ENCODE measurements at places on chromosomes 1 and 21. TPM values are rescaled to one million over a fixed set of nuclear protein-coding genes. Genes with fewer than 3 reads are reported as not detected.

- no peaks in the 10 kb centered on the region for H3K36me3 ChIP-seq
- H3K27me3 ChIP-seq: no peaks in the 10 kb centered on the region
- no peak overlapping the region for H3K27ac ChIP-seq
- no peaks in the 10 kb centered on the region for H3K4me1 ChIP-seq
Measured at GRCh38 chr1:215539803-215540570, 27.1 kb upstream of the KCTD3 start.

GRCh38 chr1:153202006-153202405, 1.2 kb upstream of the LELP1 start:
- H3K36me3 ChIP-seq: no peaks in the 10 kb centered on the region
- H3K27me3 ChIP-seq: no peaks in the 10 kb centered on the region
- H3K4me1 ChIP-seq: no peaks in the 10 kb centered on the region
- H3K27ac ChIP-seq: no peak overlapping the region
- no peak overlapping the region for H3K4me3 ChIP-seq

DNA sequence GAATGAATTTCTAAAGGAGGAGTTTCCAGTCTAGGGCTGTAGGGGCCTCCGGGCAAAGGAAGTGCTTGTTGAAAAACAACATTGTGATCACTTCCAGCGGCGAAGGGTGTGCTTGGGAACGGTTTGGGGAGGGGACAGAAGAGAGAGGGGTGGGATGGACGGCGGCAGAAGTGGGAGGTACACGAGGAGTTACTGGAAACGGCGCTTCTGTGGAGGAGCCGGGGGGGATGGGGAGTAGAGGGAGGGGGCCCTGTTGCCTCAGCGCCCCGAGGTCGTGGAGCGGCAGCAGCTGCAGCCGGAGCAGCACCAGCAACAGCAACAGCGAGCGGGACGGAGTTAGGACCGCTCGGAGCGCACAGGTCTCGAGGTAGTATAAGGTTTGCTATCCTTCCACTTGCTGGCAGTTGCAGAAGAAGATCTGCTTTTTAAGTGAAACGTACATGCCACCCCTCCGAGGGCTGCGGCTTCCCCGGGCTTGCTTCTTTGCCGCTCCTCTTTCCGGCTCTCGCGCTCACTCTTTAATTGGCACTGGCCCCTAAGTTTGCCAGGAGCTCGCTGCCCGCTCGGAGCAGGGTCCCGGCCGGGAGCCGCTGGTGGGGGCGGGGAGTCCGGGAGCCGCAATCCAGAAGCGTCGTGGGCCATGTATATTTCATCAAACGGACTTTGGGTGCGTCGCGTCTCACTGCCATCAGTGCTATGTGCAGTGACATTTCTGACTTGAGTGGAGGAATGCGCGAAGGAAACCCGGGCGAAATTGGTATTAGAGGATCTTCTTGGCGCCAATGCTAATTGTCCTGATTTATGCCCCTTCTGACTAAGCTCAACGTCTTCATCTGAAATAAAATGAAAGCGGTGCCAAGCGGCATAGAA, 771 bp upstream of the NTNG1 start:
- H3K27me3 ChIP-seq: no peaks in the 10 kb centered on the region
- H3K4me1 ChIP-seq: no peaks in the 10 kb centered on the region
- H3K27ac ChIP-seq: no peak overlapping the region
- H3K4me3 ChIP-seq: peak overlapping the region; percentile 65
- H3K36me3 ChIP-seq: no peaks in the 10 kb centered on the region

DNA sequence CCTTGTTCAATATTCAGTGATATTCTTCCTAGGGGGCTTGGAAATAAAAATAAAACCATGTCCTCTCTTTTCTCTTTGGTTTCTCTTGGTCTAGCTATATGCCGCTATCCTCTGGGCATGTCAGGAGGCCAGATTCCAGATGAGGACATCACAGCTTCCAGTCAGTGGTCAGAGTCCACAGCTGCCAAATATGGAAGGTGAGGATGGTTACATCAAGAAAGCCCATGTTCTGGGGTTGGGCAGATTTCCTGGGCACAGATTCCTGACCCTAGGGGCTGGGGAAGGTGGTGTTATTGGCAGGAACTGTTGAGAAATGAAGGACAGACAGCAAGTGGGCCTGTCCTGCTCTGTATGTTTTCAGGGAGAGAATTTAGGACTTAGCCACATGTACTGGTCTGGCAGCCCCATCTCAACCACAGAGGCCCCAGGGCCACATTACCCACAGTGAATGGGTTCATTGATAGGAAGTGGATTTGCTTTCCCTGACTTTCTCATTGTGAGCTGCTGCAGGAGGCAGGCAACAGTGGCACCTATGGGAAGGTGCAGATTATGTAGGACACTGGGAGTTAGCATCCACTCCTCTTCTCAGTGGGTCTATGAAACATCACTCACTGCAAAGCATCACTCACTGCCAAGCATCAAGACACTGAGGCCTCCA, 37.4 kb upstream of the HSD17B7 start:
- H3K27me3 ChIP-seq: no peaks in the 10 kb centered on the region
- no peak overlapping the region for H3K27ac ChIP-seq

DNA sequence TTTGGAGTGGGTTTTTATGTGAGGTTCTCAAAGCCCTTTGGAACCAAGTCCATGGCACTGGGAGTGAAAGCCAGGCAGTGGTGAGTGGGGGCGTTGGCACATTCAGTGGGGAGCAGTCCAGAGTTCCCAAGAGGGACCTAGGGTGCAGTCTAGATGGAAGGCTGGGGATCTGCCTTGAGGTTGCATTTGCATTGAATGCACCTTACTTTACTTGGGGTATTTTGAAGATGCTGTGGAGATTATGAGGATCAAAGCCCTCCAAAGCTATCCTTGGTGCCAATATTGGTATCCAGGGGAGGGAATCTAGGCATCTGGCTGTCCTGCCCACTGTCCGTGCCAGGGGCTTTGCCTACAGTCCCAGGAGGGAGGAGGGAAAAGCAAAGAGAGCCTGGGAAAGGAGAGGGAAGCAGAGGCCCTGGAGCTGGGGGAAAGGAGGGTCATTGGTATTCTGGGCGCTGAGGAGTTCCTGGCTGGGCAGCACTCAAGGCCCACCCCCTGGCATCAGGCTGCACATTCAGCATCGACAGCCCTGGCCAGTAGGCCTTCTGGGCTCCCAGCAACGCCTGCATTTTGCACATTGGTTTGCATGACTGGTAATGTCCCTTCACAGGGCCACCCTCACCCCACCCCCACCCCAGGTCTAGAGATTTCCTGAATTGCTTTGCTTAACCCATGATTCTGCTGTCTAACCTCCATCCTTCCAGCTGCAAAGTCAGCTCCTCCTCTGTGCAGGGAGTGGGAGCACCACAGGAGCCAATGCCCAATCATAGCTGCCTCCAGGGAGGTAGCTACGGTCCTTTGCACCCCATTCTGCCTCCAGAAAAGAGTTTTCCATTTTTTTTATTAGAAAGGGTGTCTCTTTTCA, 843 bp upstream of the BCAN start:
- H3K4me3 ChIP-seq: no peak overlapping the region
- no peak overlapping the region for H3K27ac ChIP-seq
- H3K27me3 ChIP-seq: no peaks in the 10 kb centered on the region
- no peaks in the 10 kb centered on the region for H3K36me3 ChIP-seq
- H3K4me1 ChIP-seq: peaks cover 12% of the 10 kb centered on the region

DNA sequence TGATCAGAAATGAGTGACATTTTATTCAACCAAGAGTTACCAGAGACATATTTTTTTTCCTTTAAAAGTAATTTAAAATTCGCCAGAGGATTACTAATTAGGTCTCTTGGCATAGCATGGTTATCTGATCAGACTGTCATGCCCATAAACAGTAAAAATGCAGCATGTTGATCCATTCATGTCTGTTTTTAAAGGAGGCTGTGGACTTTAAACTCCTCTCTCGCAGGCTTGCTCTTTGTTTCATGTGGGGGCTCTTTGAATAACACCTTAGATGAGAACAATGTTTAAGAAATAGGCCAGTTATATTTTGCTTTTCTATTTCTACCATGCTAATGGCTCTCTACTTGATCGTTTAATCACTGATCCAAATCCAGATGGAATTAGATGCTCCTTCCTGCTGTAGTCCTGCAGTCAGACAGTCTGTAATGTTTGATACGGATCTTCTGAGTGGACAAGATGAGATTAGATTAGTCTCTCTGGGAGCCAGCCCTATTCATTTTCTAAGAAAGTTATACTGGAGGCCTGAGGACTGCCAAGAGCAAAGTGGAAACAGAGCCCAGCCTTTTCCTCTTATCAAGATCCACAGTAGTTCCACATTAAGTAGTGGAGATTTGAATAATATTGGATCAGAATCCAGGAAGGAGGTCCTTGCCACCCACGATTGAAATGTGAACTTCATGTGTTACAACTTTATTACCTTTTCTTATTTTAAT, 197.4 kb downstream of the HS2ST1 start:
- no peak overlapping the region for H3K4me3 ChIP-seq
- peaks cover 14% of the 10 kb centered on the region for H3K4me1 ChIP-seq
- H3K36me3 ChIP-seq: no peaks in the 10 kb centered on the region
- H3K27ac ChIP-seq: no peak overlapping the region

- H3K27ac ChIP-seq: no peak overlapping the region
- H3K4me3 ChIP-seq: peak overlapping the region; percentile 83
- no peaks in the 10 kb centered on the region for H3K36me3 ChIP-seq
- H3K27me3 ChIP-seq: no peaks in the 10 kb centered on the region
- no peak for DNase-seq
Measured at GRCh38 chr1:68229650-68230483, 2.5 kb downstream of the WLS start.

GRCh38 chr1:197680311-197680710, 95.0 kb downstream of the DENND1B start:
- H3K4me1 ChIP-seq: no peaks in the 10 kb centered on the region
- H3K36me3 ChIP-seq: no peaks in the 10 kb centered on the region
- no peak overlapping the region for H3K4me3 ChIP-seq
- DNase-seq: no peak
- no peak overlapping the region for H3K27ac ChIP-seq
- H3K27me3 ChIP-seq: no peaks in the 10 kb centered on the region

DNA sequence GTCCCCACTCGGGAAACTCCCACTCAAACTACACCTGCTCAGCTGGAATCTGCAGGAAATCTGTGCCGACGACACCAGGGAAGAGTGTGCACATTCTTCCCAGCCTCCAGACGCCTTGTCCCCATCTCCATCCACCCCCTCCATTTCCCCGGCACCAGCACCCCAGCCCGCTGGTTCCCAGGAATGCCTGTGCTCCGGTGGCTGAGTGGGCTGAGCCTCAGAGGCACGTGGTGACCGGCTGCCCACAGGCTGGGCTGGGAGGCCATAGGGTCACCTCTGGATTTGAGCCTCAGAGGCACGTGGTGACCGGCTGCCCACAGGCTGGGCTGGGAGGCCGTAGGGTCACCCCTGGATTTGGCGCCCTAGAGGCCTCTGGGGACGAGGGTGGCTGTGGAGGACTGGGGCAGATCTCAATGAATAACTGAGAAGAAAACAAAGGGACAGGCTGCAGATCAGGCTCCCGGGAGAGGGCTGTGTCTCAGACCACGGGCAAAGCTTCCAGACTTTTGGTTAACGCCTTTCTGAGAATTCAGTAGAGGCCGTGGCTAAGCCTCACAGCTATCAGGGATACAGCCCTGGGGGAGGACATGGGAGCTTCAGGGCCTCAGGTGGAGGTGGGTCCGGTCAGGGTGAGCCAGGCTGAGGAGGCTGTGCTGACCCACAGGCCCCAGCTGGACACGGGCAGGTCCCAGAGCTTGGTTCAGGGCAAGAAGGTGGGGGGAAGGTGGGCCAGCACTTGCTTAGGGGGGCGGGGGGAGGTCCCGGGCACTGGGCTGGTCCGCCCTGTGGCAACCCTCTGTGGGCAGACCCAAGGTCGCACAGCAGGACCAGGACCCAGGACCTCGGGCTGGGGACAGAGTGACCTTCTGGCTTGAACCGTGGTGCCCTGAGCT, 17.3 kb upstream of the TTLL10 start:
- no peak for DNase-seq
- H3K27ac ChIP-seq: peak overlapping the region; percentile 74
- no peak overlapping the region for H3K4me3 ChIP-seq
- no peaks in the 10 kb centered on the region for H3K36me3 ChIP-seq
- H3K27me3 ChIP-seq: peaks cover 4% of the 10 kb centered on the region

DNA sequence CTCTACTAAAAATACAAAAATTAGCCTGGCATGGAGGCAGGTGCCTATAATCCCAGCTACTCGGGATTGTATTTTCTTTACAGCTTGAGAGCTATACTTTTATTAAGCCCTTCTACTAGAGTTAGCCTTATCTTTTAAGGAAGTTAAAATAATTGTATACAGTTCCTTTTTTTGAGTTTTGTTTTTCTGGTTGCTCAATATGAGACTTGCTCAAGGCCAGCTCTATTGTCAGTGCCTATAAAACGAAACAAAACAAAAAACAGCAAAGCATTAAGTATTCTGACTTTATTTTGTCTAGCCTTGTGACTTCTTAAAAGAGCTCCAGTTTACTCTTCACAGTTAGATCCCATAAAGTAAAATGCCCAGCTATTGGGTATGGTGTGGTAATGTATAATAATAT, 17.2 kb downstream of the PKN2 start:
- no peak for DNase-seq
- H3K4me1 ChIP-seq: no peaks in the 10 kb centered on the region
- peak overlapping the region; percentile 27 for H3K27ac ChIP-seq
- no peaks in the 10 kb centered on the region for H3K27me3 ChIP-seq

GRCh38 chr1:93442741-93443140, 5.2 kb upstream of the FNBP1L start:
- no peak overlapping the region for H3K4me3 ChIP-seq
- H3K36me3 ChIP-seq: no peaks in the 10 kb centered on the region

- no peaks in the 10 kb centered on the region for H3K4me1 ChIP-seq
- DNase-seq: no peak
- no peaks in the 10 kb centered on the region for H3K36me3 ChIP-seq
- H3K27ac ChIP-seq: peak overlapping the region; percentile 45
Measured at GRCh38 chr1:179876300-179876715, 1.3 kb downstream of the TOR1AIP2 start.

DNA sequence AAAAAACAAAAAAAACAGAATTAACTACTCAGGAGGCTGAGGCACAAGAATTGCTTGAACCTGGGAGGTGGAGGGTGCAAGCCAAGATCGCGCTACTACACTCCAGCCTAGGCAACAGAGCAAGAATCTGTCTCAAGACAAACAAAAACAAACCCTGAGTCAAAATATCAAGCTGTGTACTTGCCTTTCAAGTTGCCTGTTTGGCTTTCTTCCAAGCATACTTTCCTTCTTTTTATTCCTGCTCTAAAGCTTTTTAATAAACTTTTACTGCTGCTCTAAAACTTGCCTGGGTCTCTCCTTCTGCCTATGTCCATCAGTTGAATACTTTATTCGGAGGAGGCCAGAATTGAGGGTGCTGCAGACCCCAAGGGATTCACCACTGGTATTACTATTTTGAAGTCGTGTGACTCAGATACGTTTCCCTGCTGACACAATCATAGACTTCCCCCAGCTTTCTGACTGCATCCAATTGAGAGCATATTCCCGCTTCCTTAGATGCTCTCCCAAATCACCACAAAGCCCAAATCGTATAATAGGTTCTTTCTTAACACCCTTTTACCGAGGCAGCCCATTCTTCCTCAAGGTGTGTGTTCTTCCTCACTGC, 3.5 kb upstream of the ACBD6 start:
- H3K4me3 ChIP-seq: no peak overlapping the region
- DNase-seq: no peak
- H3K27ac ChIP-seq: no peak overlapping the region
- peaks cover 15% of the 10 kb centered on the region for H3K4me1 ChIP-seq

The PAQR6 gene
- total RNA-seq: 44.6 TPM

The LCE3D gene
- not detected for total RNA-seq

The LCE3E gene
- total RNA-seq: not detected

The PDZK1IP1 gene
- total RNA-seq: not detected

The VHLL gene
- total RNA-seq: not detected

All from tibial nerve (tissue), 4 donors.